ENCODE measurements at places on chromosomes 12 and 14.

DNA sequence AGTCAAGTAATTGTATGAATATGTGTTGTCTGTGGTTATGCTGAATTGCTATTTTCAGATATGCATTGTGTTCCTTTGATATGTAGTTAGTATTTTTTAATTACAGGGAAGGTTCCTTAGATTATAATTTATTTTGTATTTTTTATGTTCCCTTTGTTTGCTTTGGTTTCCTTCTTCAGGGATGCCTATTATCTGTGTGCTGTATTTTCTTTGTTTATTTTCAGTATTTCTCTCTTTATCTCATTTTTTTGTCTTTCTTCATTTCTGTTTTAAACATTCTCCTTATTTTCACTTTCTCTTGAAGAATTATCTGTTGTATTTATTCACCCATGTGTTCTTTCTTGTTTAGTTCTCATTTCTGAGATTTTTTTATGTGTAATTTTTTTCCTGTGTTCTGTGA, 163.1 kb downstream of the EMP1 start:
- DNase-seq = no peak

DNA sequence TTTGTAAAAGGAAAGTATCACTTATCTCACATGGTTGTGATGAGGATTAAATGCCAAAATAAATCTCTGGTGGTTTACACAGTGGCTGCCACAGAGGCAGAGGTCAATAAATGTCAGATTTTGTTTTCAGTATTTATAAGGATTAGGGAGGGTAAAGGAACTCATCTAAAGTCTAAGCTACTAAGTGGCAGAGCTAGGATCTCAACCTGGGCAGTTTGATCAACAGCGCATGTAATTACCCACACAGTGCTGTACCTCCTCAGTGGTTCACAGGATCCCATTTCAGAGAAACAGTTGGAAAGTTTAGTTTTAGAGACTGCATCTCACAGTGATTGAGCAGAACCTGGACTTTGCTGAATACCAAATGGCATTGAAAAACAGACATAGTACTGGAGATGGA, 44.9 kb upstream of the RIC8B start:
- DNase-seq = no peak

- peak; percentile 22 for DNase-seq
Measured at GRCh38 chr12:117334855-117335587, 26.4 kb downstream of the NOS1 start.

- no peak for DNase-seq
Measured at GRCh38 chr12:90080616-90081015, 372.0 kb upstream of the ATP2B1 start.

DNA sequence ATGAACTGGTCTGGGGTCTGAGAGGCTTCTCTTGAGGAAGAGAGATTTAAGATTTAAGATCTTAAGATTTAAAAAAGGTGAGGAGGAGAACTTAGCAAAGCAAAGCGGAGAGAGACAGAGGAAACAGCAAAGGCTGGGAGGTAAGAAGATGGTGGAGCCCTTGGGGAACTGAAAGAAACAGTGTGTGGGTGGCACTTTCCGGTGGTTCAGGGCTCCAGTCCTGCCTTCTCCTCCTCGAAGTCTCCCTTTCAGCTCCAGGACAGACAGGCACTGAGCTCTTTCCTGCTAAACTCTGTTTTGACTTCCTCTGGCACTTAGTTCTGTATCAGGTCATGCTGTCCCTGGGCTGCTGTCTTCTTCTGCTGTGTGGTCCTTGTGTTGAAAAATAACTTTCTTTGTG, 298.7 kb upstream of the SRRM4 start:
- no peak for DNase-seq

DNA sequence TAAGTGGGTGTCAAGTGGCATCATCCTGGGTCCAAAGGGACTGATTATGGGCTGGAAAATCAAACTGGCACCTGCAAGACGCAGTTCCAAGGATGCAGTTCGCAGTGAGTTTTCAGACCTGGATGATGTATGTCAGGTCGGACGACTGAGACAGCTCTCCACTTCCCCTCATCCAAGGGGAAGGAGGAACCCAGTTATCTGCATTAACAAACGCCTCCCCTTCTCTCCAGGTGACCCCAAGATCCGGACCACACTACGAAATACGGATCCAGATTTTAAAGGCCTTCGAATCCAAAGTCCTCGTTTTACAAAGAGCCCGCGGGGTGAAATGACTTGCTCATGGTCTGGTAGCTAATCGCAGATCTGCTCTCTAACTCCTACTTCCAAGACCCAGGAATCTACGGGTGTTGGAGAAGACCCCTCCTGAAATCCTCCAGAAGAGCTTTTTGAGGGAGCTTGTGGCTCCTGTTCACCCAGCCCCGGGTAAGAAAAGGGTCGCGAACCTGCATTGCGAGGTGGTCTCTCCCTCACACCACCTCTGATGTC, 460 bp upstream of the SYNE2 start:
- no peak for DNase-seq

GRCh38 chr12:40681148-40681547, 11.1 kb upstream of the CNTN1 start:
- no peak for DNase-seq

DNA sequence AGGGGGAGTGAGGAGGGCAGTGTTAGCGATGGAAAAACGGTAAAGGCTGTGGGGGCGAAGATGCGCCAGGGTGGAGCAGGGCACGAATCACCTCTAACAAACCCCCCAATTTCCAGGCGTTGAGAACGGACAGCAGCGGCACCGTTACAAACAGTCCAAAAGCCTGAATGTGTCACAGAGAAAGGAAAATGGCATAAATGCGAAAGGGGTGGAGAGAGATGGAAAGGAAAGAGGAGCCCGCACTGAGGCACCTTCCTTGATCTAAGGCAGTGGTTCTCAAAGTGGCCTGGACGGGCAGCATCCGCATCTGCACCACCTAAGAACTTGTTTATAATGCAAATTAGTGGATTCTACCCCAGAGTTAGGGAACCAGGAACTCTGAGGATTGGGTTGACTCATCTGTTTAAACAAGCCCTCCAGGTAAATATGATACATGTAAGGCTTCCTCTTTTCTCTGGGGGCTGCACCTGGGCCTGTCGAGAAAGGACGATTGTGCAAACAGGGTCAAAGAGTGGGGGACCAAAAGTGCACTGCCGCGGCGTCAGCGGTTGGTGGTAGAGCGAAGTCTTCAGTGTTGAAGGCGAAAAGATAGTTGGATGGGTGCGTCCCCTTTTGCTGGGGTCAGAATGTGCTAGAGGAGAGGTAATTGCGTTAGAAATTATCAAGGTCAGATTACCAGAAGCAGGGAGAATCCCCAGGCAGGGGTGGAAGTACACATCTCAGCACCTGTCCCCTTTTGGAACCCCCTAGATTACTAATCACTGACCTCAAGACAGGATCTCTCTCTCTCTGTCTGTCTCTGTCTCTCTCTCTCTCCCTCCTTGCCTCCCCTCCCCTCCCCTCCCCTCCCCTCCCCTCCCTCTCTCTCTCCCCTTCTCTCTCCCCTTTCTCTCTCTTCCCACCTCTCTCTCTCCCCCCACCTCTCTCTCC, 1.3 kb upstream of the KCNH5 start:
- DNase-seq = peak; percentile 37

GRCh38 chr12:8057839-8058238, 8.3 kb downstream of the C3AR1 start:
- DNase-seq = no peak

- peak; percentile 85 for DNase-seq
Measured at GRCh38 chr12:82319276-82319675, 38.9 kb downstream of the CCDC59 start.

Data from brain (organoid and tissue), 16 donors.